Ureter (tissue), 1 donor: ENCODE measurements at places on chromosomes 16 and 17. TPM values are rescaled to one million over a fixed set of nuclear protein-coding genes. Genes with fewer than 3 reads are reported as not detected.

EVI2A gene
- 2.7 TPM for total RNA-seq

FBRS gene
- 82.5 TPM for total RNA-seq

RGS9 gene
- 6.1 TPM for total RNA-seq

TCAP gene
- total RNA-seq, result 0.81 TPM

FMNL1 gene
- 19.4 TPM for total RNA-seq

TTLL6 gene
- 0.68 TPM for total RNA-seq

RTN4RL1 gene
- 6.7 TPM for total RNA-seq

ATP1B2 gene
- total RNA-seq, result 10.0 TPM

USP10 gene
- 103 TPM for total RNA-seq

PYY gene
- total RNA-seq, result not detected

MARCHF10 gene
- total RNA-seq, result 0.60 TPM

ST6GALNAC2 gene
- 28.7 TPM for total RNA-seq

TP53TG3C gene
- not detected for total RNA-seq

PIRT gene
- total RNA-seq, result not detected

DNAH9 gene
- total RNA-seq, result 1.7 TPM

CHST6 gene
- 3.2 TPM for total RNA-seq

ZDHHC1 gene
- 14.3 TPM for total RNA-seq

TEX19 gene
- not detected for total RNA-seq

C1QTNF8 gene
- total RNA-seq, result not detected

BCAS3 gene
- total RNA-seq, result 57.9 TPM

CDK5RAP3 gene
- 207 TPM for total RNA-seq

C16orf46 gene
- not detected for total RNA-seq

CDRT15L2 gene
- total RNA-seq, result not detected

CD19 gene
- total RNA-seq, result not detected

FGF11 gene
- total RNA-seq, result 3.5 TPM

SOCS1 gene
- total RNA-seq, result 6.9 TPM

TBC1D3C gene
- total RNA-seq, result not detected
